ENCODE measurements at places on chromosomes 13 and 19.

DNA sequence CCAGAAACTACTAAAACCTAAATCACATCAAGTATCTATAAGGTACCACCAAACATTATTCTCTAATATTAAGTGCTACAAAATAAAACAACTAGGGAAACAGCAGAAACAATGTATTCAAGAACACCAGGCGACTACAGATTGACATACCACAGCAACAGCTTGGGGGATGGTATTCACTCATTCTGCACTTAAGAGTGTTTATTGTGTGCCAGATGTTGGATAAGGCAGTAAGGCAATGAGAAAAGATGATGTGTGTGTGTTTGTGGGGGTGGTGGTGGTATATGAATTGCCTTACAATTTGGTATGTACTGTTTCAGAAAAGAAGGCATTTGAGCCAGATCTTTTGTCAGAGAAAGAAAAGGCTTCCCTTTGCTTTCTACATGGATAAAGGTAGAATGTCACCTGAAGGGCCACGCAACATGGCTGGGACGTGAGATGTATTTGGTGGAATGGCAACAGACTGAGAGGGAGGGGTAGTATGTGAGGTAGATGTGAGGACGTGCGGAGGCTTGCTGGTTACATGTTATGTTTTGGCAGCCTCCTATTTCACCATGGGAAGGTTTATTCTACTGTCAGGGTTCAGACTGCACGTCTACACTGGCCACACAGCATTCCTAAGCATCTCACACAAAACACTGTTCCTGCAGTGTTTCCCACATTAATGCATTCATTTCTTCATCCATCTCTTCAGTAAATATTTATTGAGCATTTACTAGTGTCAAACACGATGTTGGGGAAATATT, 300.7 kb downstream of the KLF12 start:
- no peak for DNase-seq

DNA sequence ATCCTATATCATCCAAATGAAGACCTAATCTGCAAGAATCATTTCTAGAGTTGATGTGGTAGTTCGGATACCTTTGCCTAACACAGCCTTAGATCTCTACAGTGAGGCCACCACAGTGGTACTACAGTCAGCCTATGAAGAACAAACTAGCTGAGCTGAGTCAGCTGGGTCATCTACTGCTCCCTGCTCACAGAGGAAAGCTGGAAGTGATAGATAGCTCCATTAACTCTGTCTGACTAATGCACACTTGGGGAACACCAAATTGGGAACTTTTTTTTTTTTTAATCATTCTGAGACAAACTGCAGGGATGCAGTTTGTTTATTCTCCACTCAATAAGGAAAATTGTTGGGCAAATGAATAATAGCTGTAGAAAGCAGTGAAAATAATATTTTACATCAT, 1160.6 kb downstream of the PCDH9 start:
- no peak for DNase-seq

DNA sequence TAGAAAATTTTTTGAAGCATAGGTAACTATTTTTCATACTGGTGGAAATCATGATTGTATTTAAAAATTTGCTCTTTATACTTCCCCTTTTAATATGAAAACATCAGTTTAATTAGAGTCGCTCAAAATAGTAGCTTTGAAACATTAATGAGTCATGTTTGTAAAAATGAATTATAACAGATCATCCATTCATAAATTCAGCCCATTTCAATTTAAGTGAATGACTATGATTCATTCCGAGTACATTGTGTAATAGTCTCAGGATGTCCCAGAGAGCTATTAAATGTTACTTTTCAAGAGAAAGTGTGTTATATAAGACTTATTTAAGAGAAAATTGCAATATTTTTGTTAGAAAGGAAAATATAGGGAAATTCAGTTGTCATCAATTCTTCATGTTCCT, 111.0 kb downstream of the FNDC3A start:
- DNase-seq, result no peak

DNA sequence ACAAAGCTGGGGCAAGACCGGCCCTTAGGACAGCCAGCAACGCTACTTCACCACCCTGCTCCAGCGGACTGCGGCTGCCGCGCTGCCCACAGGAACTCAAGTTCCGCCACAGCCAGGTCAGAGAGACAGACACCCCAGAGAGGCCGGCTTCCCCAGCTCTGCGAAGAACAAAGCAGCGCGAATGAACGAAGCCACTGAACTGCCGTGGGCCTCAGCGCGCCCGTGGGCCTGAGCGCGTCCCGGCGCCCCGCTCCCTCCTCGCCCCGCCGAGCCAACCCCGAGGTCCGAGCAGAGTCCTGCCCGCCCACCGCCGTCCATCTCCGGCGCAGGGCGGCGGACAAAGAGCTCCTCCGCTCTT, 158.4 kb downstream of the RNF17 start:
- peak; percentile 28 for DNase-seq

Data from WTC11 (cell line).